Amniotic epithelial cell (primary cell): ENCODE measurements at places on chromosomes 6 and 20.
A peak's percentile ranks its signal among the peaks of the same experiment; 100 is the strongest.

DNA sequence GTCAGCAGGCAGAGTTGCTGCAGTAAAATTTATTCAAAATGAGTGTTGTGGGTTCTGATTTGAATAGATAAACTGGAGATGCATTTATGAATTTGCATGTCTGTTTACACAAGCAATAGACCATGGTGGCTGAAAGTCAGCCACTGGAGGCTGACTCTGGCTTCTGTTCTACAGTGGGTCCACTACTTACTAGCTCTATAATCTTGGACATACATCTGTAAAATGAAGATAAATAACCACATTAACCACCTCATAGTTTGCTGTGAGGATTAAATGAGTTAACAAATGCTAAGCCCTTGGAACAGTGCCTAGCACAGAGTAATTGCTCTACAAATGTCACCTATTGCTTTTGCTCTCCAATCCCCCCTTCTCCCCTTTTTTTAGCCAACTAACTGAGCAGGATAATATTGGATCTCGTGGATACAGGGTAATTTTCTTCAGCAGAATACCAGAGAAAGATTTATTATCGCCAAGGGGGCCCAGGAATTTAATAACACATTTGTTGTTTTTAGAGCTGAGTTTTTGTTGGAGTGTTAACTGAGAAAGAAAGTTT, 1.4 kb upstream of the PM20D2 start:
- DNase-seq, result peak; percentile 20

- no peak for DNase-seq
Observed at GRCh38 chr6:3287308-3287707, 28.6 kb downstream of the PSMG4 start.

- no peak for DNase-seq
Observed at GRCh38 chr6:157893238-157893637, 70.2 kb downstream of the SNX9 start.

- DNase-seq, result peak; percentile 75
Observed at GRCh38 chr6:18503593-18504231, 116.6 kb downstream of the RNF144B start.

GRCh38 chr6:138115201-138115600, 8.0 kb upstream of the PERP start:
- DNase-seq, result no peak

GRCh38 chr20:40698281-40698680, 9.2 kb upstream of the MAFB start:
- DNase-seq, result no peak

- DNase-seq, result no peak
Observed at GRCh38 chr6:129623008-129623732, 86.8 kb downstream of the ARHGAP18 start.

DNA sequence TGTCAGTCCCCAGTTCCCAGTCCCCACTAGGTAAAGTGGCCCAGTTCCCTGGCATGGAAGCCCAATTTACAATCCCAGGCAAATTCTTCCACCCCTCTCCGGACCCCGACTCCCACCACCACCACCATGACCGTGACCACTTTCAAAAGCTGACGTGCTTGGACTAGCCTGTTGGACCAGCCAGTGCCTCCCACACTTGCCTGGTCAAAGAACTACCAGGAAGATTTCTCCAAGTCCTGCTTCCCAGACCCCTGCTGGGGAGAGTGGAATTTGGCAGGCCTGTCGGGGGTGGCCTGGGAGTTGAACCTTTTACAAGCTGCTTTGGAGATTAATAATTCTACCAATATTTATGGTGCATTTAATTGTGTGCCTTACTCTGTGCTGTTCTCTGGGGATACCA, 1.4 kb upstream of the PTPRT start:
- no peak for DNase-seq

DNA sequence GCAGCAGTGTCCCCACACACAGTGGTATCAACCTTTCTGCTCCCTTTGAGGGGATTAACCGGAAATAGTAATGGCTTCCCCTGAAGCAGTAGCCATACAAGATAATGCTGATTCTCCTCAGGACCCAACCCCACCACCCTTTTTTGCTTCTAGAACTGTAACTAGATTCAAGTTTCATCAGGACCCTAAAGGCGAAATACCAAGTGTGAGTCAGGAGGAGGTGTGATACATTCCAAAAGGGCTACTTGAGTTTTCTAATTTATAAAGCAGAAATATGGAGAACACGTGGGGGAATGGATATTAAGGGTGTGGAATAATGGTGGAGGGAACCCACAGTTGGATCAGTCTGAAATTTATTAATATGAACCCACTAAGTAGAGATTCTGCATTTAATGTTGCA, 51.5 kb upstream of the CAP2 start:
- no peak for DNase-seq

GRCh38 chr20:36604952-36605398, 604 bp upstream of the RAB5IF start:
- no peak for DNase-seq

GRCh38 chr20:60851826-60852704, 400.0 kb upstream of the CDH4 start:
- DNase-seq, result no peak

DNA sequence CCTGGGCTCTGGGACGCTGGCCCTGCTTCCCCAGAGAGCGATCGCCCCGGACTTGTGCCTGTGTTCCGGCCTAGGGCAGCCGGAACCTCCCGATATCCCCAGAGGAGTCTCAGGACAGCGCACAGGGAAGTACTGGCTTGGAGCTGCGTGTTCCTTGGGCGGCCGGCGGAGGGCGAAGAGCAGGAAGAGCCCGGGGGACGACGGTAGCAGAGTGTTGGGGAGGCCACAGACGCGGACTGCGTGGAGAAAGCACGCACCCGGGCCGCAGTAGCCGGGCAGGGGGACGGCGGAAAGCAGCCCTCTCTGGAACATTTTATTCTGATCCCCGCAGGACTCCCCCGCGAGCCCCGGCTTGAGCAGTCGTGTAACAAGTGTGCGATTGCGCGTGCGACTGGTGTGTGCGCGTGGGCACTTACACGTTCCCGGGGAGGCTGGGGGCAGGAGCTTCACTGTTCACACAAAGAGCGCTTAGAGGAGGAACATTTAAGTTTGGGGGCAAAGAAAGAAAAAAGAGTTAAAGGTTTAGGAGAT, 36.1 kb downstream of the NCR2 start:
- DNase-seq, result peak; percentile 52

GRCh38 chr6:152893187-152893586, 89.7 kb downstream of the FBXO5 start:
- no peak for DNase-seq

- DNase-seq, result peak; percentile 32
Observed at GRCh38 chr6:125753218-125753936, 3.9 kb downstream of the HEY2 start.

GRCh38 chr20:43584448-43585136, 6.1 kb upstream of the IFT52 start:
- peak; percentile 88 for DNase-seq

GRCh38 chr6:137903933-137904821, 37.1 kb downstream of the TNFAIP3 start:
- DNase-seq, result peak; percentile 93

GRCh38 chr6:149717255-149717587, 680 bp downstream of the LATS1 start:
- no peak for DNase-seq

DNA sequence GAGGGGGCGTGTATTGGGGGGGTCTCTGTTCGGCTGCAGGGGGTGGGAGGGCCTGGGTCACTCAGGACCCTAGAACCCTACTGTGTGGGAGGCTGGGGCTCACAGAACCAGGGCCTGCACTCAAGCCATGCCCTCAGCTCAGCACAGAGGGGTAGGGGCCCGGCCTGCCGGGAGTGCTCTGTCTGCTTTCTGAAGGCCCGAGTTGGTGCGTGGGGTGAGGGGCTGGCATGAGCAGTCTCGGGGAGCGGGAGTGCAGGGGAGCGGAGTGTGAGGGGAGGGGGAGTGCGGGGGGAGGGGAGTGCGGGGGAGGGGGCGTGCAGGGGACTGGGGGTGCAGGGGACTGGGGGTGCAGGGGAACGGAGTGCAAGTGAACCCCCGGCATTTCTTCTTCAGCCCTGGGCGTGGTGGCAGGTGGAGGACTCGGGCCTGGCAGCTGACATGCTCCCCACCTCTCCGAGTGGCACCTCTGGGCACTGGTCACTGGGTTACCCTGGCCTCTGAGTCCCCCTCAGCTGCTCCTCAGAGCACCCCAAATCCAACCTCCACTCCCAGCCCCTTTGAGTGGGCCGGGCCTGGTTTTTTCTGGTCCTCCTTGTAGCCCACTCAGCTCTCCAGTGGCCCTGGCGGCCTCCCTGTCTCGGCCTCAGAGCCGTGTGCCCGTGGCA, 1.0 kb downstream of the COL20A1 start:
- DNase-seq, result no peak

- no peak for DNase-seq
Observed at GRCh38 chr20:13749811-13750210, 34.9 kb downstream of the ESF1 start.

DNA sequence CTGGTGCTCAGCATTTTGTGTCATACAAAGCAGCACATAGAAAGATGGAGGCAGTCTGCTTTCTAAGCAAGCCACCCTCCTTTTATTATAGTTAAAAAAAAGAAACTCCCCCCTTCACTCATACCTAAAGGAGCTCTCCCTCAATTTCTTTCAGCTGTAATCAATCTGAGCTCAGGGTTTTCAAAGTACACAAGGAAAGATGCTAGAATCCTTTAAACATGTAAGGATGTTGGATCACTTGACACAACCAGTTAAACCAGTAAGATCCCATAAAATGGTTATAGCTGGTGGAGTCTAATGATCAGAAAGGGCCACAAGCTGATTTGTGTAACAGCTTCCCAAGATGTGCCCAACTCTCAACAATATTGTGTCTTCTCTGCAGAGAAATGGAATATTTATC, at the start of gene CALHM4:
TSS of gene CALHM4 (plus strand) at position 301 of the 400 bp plus-strand sequence. CDS start at position 344, 43 bp downstream.
- DNase-seq, result no peak

DNA sequence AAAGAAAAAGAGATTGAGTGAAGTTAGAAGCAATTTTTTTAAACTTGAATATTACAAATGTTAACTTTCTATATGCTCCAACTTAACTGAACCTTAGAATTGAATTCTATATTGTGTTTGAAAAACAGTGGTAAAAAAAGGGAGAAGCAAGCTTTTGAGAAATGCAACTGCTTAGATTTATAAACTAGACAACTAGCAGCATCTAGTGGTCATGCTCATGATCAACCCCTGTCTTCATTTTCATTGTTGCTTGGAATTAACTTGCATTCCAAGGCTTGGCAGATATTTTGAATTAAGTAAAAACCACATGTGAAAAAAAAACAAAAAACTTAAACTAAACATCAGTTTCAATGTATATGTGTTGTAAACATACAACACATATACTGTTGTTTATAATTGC, 113.1 kb downstream of the C6orf58 start:
- peak; percentile 28 for DNase-seq

- no peak for DNase-seq
Observed at GRCh38 chr6:149046822-149047246, 270.7 kb upstream of the TAB2 start.

- DNase-seq, result no peak
Observed at GRCh38 chr6:105573556-105573955, 170.7 kb upstream of the PREP start.

GRCh38 chr6:15595461-15596173, 67.2 kb downstream of the DTNBP1 start:
- DNase-seq, result peak; percentile 78

- DNase-seq, result peak; percentile 55
Observed at GRCh38 chr6:133973109-133973971, 20.3 kb downstream of the TBPL1 start.

GRCh38 chr6:57173056-57173885, 1.1 kb downstream of the BAG2 start:
- DNase-seq, result peak; percentile 29

GRCh38 chr6:120378582-120379220, 955.6 kb downstream of the TBC1D32 start:
- peak; percentile 43 for DNase-seq

DNA sequence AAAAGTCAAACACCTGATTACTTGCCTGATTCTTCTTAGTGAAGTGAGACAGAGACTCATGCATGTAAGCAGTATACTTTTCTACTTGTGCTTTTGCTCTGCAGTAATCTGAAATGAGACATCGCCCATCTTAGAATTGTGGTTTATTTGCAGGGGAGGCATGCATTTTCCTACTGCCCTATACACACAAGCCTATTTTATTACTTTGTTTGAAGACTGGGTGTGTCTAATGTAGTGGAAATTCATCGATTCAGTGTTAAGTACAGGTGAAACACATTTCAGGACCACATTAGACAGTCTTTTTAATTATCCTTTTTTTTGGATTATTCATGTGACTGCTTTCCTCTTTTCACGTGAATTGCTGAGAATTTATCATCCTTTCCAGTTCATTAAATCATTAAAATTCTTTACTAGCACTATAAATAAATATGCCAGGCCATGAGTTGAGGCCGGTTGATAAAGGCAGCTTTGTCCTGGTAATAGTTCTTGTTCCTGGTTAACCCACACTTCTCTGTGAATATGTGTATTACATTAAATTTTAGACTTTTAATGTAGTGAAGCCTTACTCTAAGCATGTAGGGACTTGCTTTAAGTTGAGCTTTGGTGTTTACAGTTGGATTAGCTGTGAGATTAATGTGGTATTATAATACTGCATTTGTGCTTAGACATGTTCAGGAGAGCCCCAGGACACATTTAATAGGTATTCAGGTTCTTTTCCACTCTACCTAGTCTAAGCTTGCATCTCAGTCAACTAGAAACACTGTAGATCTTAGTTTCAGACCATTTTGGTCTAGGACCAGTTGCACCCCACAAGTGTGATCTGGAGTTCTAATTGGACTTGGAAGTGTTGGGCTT, 10.8 kb upstream of the BTBD3 start:
- DNase-seq, result no peak

DNA sequence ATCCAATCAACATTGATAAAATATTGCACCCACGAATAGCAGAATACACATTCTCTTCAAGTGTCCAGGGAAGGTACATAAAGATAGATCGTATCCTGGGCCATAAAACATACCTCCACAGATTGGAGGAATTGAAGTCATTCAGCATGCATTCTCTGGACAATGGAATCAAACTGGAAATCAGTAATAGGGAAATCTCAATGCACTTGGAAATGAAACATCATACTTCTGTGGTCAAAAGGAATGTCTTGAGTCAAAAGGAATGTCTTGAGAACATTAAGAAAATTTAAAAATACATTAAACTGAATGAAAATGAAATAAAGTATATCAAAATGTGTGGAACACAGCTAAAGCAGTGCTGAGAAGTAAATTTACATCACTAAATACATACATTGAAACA, 138.8 kb downstream of the TFAP2A start:
- DNase-seq, result no peak

GRCh38 chr20:61570646-61571195, 318.7 kb downstream of the CDH4 start:
- DNase-seq, result no peak
